ENCODE measurements at places on chromosomes 7 and 10.

GRCh38 chr7:34104115-34104514 lies 198.8 kb downstream of the BMPER start:
- no peak for DNase-seq

DNA sequence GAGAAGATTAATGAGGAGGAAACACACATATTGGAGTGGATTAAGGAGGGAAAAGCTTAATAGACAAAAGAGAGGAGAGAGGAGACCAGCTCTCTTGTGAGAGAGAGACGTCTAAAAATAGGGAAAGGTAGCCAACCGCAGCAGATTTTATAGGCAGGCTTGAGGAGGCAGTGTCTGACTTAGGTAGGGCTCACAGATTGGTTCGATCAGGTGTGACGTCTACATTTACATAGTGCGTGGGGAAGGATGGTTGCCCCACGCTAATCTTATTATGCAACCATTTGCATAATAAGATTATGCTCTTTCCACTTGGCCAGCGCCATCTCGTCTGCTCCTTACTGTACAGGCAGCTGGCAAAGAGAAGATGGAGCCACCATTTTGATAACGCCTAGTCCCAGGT lies 122.0 kb downstream of the MARCHF5 start:
- DNase-seq: no peak

DNA sequence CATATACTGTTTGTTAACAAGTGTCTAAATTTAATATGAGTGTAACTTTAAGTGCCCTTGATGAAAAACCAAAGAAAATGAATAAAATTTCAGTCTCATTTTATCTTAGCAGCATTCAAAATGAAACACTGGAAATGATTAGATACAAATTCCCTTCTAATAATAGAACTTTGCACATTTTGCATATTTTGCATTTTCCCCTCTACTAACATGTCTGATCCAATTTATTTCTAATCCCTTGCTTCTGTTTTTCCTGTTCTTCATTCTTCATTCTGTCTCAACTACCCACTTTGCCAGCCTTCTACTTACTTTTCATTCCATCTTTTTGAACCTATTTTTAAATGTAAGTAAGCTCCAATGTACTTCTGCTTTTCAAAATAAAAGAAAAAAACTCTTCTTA lies 42.7 kb upstream of the SEMA3D start:
- no peak for DNase-seq

DNA sequence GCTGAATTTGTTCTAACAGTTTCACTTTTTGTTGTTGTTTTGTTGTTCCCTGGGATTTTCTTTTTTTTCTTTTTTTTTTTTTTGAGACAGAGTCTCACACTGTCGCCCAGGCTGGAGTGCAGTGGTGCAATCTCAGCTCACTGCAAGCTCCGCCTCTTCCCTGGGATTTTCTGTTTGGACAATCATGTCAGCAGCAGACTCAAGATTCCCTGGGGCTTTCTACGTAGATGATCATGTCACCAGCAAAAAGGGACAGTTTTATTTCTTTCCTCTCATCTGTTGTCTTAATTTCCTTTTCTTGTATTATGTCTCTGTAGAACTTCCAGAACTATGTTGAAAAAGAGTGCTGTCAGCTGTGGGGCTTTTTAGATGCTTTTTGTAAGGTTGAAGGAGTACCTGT lies 241.4 kb downstream of the TNS3 start:
- no peak for DNase-seq

GRCh38 chr10:100612601-100613595 lies 77.2 kb downstream of the HIF1AN start:
- DNase-seq: no peak

DNA sequence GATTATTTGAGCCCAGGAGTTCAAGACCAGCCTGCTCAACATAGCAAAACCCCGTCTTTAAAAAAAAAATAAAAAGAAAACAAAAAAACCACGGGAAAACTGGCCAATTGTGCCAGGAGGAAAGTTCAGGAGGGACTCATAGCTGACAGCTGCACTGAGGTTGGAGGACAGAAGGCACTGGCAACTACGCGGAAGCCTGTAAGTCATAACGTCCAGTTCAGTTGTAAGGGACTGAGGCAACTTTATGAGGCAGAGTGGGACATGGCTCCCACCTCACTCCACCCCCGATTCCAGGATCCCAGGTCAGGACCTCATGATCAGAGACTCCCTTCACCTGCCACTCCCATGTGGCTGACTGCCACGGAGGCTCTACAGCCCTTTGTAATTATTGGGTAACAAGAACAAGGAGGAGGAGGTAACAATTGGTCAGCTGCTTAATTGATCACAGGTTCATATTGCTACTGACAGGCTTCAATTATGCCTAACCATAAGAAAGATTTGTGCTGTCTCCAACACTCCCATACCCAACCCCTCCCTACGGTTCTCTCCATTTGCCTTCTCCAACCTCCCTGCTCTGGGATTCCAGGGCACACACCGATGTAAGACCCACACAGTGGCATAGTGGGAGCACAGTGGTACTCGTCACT lies 1.9 kb upstream of the CCL24 start:
- DNase-seq: no peak

DNA sequence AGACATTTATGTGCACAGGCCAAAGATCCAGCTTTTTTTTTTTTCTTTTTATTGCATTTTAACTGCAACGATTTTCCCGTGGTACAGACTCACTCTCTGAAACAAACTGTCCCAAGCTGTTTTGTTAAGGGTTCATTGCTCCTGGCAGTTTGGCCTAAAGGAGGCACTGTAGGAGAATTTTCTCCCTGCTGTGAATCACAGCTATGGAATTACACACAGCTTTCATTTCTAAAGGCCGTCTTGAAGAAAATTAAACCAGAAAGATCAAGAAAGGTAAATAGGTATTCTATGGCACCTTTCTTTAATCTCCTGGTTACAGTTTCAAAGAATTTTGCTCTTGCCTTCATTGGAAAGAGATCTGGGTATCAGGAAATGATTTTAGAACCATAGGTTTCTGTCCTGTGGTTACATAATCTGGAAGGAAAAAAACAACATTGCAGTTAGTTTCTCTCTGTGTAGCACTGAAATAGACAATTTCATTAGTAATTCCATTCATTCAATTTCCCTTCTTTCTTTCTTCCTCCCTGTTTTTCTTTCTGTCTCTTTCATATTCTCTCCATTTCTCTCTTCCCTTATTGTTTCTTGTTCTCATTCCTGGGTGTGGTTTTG lies 51.2 kb downstream of the PDK4 start:
- peak; percentile 85 for DNase-seq

DNA sequence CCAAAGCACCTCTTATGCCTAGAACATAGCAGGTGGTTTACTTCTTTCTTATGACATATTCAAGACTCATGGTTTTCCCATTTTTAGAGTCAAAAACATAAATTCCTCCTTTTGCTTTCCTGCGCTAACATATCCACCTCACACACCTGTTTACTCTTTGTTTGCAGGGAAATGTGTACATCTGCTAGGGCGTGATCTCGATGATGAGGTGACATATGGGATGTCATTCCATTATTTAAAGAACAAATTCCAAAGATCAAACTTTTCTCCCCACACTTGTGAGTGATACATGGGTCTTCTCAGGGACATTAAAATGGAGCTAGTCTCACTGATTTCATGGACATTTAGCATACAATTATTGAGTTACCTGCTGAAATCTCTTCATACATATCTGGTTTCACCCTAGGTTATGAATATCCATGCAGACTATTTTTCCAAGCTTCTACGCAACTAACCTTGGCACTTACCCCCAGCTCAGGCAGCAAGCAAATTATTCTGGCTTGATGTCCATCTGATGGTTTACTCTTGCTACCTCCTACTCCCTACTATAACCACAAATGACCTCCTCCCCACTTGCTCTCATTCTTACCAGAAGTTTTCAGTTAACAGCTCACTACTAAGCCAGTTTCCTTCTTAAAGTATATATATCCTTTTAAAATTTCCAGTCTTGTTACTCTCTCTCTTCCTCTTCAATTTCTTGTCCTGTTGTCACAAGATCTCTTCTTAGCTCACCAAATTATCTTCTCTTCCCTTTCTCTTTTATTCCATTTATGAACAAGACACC lies 208.5 kb downstream of the RNLS start:
- DNase-seq: no peak

DNA sequence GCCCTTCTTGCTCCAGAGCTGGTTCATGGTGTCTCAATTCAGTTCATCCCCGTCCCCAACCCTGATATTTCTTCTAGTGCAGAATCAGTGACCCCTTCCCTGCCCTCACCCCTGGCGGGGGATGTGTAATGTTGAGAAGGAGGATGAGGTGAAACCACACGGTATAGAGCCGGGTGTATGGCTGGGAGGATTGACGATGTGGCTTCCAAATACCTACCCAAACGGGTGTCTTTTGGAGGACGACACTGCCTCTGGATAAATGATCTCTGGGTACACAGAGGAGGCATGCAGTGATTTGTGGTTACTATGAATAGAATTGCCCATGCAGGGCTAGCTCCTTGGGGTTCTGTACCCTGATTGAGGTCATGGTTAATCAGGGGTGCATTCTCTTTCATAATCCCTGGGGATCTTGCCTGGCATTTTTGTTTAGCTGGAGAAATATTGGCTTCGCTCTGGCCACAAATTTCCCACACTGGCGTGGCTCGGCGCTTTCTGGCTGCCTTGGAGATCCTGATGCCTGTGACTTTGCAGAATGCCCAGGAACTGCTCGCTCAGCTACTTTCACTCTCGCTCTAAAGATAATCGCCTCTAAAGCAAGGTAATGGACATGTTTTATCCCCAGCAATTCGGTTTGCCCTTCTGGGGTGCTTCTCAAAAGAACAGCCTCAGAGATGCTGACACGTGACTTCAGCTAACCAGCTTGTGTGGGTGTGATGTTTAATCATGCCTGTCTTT lies 89.2 kb downstream of the RBM20 start:
- no peak for DNase-seq

GRCh38 chr10:126902157-126902556 lies 3.1 kb upstream of the DOCK1 start:
- DNase-seq: peak; percentile 70

GRCh38 chr7:148095066-148095465 lies 495.5 kb upstream of the C7orf33 start:
- no peak for DNase-seq

- peak; percentile 23 for DNase-seq
These were observed 7.3 kb downstream of the SKIDA1 start for GRCh38 chr10:21518149-21518640.

GRCh38 chr10:71704816-71705215 lies 14.8 kb downstream of the C10orf105 start:
- no peak for DNase-seq

GRCh38 chr10:107275806-107276205 lies 111.3 kb upstream of the SORCS1 start:
- DNase-seq: no peak

DNA sequence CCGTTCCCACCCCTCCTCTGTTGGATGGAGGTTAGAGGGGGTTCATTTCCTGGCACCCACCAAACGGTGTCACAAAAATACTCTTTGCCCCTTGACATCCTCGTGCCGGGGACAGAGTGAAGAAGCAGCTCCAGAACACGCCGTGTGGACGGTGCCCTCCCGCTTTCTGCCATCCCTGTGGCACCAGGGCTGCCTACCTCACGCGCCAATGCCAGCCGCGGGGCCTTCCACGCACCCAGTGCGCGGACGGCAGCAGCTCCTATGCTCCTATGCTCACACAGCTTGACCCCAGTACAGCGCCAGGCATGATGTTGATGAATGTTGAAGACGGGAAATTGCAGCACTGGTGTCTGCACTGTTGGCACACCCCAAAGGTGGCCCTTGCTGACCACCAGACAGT lies 507.2 kb upstream of the FOXK1 start:
- DNase-seq: no peak

GRCh38 chr10:88731296-88731695 lies 25.2 kb downstream of the LIPK start:
- no peak for DNase-seq

DNA sequence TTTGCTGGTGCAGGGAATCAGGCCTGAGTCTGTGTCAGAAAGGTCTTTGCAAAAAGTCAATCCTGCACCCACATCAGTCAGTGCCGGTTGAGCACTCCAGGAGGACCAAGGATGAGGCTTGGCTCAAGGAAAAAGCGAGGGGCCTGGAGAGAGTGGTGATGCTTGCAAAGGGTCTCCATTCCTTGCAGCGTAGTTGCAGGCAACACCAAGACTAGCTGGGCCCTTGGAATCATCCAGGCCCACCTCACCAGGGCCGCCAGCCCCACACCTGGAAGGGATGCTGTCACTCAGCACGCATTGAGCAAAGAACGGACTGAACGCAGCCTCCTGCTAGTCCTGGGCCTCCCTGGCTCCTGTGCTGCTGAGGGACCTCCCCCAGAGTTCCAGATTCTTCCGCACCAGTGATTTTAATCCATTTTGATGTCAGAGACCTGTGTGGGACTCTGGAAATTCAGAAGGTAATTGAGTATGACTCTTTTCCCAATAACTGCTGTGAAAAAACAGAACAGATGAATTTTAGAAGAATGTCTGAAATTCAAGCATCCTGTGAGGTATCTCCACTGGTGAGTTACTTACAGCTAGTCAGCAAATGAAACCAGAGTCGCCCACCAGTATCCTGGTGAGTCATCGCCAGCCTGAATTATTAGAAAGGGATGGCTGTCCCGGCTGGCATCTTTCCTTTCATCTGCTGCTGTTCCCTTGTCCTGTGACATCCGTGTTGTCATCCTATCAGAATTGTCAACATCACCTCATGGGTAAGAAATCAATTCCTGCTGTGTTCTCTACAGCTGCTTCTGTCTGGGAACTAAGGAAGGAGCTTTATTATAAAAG lies 150.8 kb upstream of the NPS start:
- peak; percentile 13 for DNase-seq

DNA sequence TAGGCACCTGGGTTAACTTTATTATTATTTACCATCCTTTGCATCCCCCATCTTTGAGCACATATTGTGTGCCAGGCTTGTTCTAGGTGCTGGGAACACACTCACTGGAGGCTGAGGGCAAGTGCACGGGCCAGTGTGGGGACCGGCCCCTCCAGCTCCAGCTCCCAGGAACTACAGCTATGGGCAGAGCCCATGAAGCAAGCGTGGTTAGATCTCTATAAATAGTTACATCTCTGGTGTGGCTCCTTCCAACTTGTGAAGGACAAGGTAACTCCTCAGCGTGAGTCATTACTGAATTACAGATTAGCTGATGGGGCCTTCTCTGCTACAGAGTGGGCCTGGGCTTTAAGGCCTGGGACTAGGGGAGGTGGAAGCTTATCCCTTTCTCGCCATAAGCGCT lies 583.5 kb downstream of the SDK1 start:
- no peak for DNase-seq

GRCh38 chr7:47343061-47343455 lies 238.9 kb downstream of the TNS3 start:
- DNase-seq: no peak

DNA sequence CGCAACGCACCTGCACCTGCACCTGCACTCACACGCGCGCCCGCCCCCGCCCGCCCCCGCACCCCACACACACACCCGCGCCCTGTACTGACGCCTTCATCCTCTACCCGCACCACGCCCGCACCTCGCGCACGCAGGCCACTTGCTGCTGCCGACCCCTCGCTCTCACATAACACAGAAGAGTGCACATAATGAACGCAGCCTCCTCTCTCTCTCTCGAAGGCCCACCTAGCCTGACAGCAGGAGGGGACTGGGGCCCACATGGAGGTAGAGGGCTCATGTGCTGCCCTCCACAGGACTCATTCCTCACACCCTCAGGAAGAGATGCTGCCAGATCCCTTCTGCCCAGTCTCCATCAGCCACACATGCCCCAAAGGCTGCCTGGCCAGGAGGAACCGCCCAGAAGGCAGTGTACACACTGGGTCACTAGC lies 432 bp upstream of the CAMK2B start:
- DNase-seq: no peak

Measured in cardiac fibroblast (primary cell).